Stimulated activated CD8-positive, alpha-beta memory T cell treated with anti-CD3 and anti-CD28 coated beads, Interleukin-4, amount 100 ng/mL, for 1 hour (primary cell): ENCODE measurements at places on chromosomes 2 and 18.

GRCh38 chr2:239264838-239265651 is 135.8 kb downstream of the HDAC4 start:
- DNase-seq: peak; percentile 43

GRCh38 chr18:21745231-21745630 is 4.6 kb downstream of the MIB1 start:
- no peak for DNase-seq

DNA sequence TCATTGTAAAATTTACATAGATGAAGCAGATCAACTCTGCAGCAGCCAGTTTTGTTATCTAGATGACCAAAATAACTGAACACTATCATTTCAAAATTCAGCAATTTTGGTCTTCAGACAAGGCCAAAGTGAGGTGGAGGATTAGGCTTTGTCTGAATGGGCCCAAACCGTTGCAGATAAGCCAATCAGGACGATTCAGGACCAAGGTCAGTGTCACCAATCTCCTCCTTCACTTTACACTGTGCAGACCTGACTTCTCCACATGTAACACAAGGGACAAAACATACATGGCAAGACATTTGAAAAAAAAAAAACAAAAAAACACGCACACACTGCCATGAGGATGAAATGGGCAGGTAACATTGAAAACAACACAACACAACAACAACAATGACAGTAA is 211.2 kb downstream of the NAPG start:
- DNase-seq: no peak

GRCh38 chr2:8957628-8958027 is 45.9 kb downstream of the MBOAT2 start:
- no peak for DNase-seq

GRCh38 chr2:27906074-27906473 is 15.5 kb downstream of the BABAM2 start:
- DNase-seq: no peak

DNA sequence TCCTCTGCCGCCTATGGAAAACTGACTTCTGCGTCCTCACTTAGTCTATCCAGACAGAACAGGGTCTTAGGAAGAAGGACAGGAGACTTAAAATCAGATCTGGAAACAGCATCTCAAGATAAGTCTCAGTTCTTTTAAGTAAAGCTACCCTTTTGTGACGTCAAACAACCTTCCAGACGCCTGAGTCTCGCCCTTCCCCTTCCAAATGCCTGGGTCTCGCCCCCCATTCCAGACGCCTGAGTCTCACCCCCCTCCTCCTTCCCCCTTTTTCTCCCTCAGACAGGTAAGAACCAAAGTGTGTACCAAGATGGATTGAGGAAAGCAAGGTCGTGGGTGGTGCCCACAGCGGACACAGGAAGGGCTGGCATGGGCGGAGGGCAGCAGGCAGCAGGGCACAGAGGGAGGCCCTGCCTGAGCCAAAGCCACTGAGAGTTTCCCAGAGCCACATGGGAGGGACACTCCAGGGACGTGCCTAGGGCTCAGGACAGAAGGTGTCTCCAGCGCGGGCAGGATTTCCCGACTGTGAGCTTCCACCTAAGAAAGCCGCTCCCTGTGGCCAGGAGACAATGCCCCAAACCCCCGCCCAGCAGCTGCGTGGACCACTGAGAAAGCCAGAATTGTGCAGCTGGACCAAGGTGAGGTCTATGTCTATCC is 51.3 kb downstream of the ANKMY1 start:
- no peak for DNase-seq

- no peak for DNase-seq
These were observed 173.3 kb upstream of the ERBB4 start for GRCh38 chr2:212711856-212712255.

- no peak for DNase-seq
These were observed 112.3 kb downstream of the PXDN start for GRCh38 chr2:1632002-1632348.

DNA sequence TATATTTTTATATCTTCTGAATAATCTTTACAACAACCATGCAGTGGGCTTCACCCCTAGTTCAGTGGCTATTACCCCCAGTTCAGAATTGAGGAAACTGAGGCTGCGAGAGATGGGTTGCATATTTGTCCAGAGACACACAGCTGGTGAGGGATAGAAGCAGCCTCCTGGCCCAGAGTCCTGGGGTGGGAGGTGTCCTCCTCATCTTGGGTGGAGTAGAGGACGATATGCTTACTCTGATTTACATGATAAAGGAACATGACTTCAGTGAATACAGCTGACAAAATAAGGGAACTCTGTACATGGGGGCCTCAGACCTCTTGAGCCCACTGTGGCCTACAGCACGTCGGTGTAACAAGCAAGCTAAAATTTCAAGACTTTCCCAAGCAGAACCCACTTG is 214.7 kb downstream of the FBXO15 start:
- no peak for DNase-seq

DNA sequence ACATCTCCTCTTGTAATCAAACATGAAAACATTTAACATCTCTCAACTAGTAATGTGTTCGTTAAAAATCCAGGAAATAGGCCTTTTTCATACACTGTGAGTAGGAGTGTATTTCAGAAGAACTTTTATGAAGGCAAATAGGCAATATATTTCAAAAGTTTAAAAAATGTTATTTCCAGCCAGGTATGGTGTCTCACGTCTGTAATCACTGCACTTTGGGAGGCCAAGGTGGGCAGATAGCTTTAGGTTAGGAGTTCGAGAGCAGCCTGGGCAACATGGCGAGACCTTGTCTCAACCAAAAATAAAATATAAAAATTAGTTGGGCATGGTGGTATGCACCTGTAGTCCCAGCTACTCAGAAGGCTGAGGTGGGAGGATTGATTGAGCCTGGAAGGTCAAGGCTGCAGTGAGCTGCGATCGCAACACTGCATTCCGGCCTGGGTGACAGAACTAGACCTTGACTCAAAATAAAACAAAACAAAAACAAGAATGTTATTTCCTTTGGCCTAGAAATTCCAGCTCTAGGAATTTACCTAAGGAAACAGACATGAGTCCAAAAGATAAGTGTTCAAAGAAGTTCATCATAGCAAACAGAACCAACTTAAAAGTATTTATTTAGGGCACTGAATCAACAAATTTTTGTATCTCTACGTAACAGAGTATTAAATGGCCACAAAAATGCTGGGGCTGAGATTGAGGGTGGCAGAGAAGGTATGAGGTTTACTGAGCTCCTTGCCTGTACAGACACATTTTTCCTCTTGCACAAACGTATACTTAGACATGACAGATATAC is 14.9 kb downstream of the RBKS start:
- no peak for DNase-seq

GRCh38 chr2:223633656-223634055 is 31.5 kb upstream of the SCG2 start:
- no peak for DNase-seq

- DNase-seq: no peak
These were observed 335.4 kb downstream of the DYSF start for GRCh38 chr2:71788601-71789240.

- no peak for DNase-seq
These were observed 399.0 kb upstream of the ID2 start for GRCh38 chr2:8282858-8283252.
